ENCODE measurements at places on chromosomes 16 and 17.

- DNase-seq = no peak
Observed at GRCh38 chr17:55988861-55989260, 164.4 kb upstream of the ANKFN1 start.

DNA sequence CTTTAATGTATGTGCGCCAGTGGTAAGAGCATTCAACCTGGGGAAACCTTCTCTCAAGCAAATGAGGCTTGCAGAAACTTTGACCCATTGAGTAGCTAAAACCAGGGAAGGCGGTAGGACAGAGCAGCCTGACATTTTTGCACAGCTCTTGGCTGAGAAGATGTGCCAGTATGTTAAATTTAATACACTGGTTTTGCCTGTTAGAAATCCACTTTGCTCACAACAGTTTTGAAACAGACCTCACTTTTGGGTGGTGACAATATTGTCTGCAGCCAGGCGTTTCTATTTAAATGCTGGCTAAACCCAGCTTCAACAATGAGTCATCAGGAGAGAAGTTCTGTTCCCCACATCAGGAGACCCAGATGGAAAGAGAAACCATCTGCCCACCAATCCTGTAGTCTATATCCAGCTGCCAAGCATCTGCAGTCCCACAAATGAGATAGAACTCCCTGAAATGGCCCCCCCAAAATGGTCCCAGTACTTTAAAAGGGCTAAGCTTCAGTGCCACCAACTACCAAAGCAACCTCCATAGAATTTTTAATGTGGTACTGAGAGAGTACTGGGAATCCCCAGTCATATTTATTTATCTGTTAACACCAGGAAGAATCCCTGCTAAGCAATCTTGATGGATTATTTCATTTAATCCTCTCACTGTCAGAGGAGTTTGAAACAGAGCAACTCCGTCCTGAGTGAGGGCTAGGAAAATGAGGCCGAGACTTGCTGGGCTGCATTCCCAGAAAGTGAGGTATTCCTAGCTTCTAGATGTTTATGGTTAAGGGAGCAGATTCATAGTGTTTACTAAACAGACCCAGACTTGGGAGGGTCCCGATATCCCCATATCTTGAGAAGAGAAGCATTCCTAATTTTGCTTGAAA lies 29.0 kb upstream of the CLEC3A start:
- no peak for DNase-seq

DNA sequence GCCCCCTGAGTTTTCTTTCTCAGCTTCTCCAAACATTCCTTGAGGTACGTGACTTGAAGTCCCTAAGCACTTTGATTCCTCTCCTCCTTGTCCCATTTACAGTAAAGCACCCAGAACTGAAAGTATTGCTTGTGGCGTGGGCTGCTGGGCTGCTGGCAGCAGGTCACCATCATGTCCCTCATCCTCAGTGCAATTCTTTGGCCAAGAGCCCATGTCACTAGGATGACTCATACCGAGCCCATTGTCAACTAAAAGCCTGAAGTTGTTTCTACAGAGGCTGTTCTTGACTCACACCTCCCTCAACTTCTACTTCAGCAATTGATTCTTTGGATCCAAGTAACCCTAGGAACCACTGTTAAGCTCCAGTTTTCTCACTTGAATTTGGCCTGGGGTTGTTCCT lies 54.3 kb downstream of the KPNA2 start:
- DNase-seq = no peak

- DNase-seq = no peak
Observed at GRCh38 chr16:5215901-5216300, 118.3 kb upstream of the EEF2KMT start.

- no peak for DNase-seq
Observed at GRCh38 chr16:85011846-85012284, 530 bp upstream of the ZDHHC7 start.

DNA sequence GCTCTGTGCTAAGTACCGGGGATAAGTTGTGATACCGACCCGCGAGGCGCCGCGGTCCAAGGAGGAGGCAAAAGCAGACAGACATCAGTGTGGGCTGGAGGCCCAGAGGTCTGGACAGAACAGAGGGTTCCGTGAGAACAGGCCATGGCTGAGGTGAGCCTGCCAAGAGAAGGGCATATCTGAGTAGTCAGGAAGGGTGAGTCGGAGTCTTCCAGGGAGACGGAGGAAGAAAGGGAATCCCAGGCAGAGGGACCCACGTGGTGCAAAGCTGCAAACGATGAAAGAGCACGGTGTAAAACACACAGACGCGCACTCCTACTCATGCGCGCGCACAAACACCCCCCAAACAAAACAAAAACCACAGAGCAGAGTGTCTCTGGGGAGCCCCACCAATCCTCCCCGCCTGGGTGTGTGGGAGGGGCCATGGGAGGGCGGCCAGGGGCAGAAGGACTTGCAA lies 18.1 kb downstream of the RHBDL3 start:
- no peak for DNase-seq

DNA sequence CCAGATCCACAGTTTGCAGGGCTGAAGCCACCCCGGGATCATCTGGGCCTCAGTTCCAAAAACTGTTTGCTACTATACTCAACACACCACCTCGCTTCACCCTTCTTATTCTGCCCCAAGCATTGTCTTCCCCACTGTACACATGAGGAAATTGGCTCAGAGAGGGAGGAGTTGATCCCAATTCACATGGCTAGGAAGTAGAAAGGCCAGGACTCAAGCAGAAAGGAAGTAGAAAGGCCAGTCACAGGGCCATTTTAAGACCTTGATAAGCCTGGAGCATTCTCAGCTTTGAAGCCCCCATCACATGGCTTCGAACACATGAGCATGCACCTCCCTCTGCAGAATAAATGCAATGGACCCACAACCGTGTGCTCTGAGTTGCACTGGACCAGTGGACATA lies 7.7 kb upstream of the PRSS22 start:
- DNase-seq = no peak

DNA sequence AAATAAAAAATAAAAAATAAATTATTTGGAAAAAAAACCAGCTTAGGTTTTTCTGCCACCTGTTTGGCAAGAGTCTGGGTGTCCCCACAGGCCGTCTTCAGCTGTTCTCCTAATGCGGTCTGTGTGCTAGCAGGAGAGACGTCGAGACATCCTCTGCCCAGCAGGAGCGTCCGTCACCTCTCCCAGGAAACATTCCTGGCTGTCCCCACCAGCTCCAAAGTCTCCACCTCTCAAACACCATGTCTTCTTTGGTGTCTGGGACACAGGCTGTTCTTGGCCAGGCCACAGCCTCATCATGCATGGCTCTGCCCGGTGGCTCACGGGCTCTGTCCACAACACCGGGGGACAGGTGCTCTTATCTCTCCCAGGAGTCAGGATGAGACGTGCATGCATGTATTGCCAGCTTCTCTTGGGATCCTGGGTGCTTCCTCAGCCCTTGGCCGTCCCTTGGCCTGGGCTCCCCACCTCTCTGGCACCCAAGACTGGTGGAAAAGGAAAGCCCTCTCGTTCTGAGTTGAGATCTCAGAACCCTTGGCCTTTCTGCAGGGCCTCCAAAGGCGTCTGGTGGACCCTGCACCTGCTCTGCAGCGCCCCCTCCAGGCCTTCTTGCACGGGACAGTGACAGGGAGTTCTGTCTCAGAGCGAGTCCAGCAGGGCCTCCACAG lies 84.9 kb upstream of the CBX4 start:
- DNase-seq = no peak

DNA sequence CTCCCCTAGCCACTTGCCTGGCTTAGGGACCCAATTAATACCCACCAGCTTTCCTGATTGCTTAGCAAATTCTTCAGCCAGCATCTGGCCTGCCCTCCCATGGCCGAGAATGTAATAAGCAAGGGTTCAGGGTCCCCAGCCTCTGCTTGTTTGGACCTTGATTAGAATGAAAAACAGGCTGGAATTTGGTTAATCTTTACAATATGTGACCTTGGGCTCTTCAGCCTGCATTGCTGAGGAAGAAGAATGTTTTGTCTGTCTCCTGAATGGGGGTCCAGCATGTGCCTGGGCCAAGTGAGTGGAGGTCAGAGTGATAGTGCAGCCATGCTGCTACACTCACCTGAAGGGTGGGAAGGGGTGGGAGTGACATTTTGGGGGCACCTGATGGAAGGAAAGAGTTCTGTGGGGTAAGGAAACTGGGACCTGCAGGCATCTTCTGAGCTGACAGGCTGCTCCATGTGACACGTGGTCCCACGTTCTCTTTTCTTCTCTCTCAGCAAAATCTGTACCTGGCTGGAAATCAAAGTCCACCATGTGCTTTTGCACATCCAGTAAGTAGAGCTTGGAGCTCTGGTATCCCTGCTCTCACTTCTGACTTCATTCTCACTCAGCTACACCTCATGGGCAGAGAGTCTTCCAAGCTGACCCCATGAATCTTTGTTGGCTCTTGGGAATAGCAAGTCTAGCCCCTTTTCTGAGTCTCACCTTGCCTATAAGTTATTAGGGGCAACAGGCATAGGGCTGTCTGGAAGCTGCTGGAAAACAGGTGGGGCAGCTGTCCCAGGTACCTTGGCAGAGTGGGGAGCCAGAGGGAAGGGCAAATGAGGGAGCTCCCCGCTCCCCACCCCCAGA lies 5.3 kb downstream of the TMEM106A start:
- DNase-seq = no peak

DNA sequence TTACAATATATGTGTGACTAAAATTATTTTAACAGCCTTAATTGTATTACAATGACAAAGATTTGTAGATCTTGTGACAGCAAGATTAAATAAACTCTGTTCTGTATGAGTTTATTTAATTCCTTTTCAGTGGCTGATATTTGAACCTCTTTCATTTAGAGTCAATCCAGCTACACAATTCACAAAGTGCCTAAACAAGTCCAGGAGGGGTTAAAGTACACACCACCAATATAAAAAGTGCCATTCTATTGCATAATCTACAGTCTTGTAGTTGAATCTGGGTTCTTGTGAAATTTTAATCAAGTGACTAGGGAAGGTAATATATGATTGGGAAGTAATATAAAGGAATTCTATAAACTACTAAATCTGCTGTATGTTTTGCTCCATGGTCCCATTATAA lies 3.9 kb upstream of the NFAT5 start:
- DNase-seq = no peak

DNA sequence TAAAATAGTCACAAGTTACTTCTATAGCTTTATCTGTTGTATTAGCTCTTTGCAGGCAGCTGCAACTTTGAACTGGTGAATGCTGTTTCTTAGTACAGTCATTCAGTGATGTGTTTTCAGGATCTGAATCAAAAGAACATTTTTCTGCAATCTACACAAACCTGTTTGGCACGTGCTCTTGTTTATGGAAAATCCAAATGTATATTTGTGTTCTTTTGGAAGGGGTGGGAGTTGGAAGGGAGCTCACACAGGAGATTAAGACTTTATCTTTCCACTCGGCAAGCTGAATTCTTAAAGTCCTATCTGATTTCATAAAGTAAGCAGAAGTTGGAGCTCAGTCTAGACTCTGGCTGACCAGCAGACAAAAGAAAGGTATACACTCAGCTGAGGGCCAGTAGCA lies 300.2 kb downstream of the MAP2K6 start:
- no peak for DNase-seq

DNA sequence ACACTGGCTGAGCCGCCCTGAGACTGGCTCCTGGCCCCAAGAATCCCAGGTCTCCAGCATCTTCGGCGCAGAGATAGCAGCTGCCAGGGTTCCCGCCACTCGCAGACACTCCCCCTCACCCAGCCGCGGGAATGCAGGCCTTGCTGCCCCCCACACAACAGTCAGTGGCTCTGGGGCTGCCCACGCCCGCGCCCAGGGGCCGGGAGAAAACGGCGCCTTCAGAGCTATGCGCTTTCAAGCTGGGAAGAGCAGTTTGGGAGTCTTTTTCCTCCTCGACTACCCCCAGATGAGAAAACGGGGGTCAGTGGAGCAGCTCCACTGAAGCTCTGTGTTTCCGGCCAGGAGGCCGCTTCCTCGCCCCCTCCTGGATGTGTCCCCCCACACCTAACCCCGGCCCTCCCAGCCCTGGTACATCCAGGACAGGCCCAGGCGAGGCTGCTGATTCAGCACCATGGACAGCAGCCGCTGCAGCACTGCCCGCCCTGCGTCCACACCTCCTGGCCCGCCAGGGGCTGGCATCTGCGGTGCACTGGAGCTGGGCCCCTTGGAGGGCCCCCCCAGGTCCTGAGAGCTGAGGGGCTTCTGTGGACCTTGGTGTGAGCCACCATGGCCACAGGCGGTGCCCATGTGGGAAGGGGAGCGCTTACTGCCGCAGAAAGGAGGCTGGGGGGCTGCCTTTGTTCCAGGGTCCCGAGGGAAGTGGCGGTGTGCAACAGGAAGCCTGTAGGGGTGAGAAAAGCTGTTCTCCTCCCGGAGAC lies 35.7 kb downstream of the CACNA1H start:
- no peak for DNase-seq

- DNase-seq = no peak
Observed at GRCh38 chr16:88306860-88307545, 75.8 kb upstream of the ZNF469 start.

All from activated gamma-delta T cell (primary cell).